Iris pigment epithelial cell (primary cell): ENCODE measurements at places on chromosomes 6 and 20.

GRCh38 chr6:125766641-125767040, 17.2 kb downstream of the HEY2 start:
- no peak for DNase-seq

GRCh38 chr20:63979557-63980316, at the start of gene SAMD10:
SAMD10 (minus strand) TSS chr20:63979642; CDS start chr20:63979467, 175 bp downstream.
- DNase-seq: peak; percentile 36

GRCh38 chr20:48531505-48531904, 296.3 kb downstream of the PREX1 start:
- DNase-seq: no peak

DNA sequence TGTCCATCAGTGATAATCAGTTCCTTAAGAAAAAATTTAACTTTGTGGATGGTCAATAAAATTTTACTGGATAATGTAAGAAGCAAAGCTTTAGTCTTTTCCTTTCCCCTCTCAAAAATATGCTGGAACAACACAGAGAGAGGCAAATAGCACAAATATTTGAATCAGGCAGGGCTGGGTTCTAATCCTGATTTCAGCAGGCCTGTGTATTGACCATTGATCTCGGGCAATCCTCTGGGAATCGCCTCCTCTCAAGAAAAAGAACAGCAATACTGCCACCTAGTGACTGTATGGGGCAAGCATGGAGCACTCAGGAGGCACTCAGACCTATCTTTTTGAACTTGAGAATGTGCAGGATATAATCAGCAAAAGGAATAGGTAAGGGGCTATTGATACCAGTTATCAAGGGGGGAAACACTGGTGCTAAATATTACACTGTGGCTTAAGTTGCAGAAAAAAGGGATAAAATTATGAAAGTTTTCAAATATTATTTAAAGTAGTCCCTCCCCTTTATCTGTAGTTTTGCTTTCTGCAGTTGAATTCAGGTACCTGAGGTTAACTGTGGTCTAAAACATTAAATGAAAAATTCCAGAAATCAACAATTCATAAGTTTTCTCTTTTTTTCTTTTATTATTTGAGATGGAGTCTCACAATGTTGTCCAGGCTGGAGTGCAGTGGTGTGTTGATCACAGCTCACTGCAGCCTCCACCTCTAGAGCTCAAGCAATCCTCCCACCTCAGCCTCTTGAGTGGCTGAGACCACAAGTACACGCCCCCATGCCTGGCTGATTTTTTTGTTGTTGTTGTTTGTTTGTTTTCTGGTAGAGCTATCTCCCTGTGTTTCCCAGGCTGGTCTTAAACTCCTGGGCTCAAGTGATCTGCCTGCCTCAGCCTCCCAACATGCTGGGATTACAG, 91.8 kb upstream of the NHSL1 start:
- DNase-seq: peak; percentile 67

GRCh38 chr6:67535946-67536345, 1099.1 kb upstream of the ADGRB3 start:
- no peak for DNase-seq

GRCh38 chr6:74611220-74611619, 594.6 kb downstream of the COL12A1 start:
- DNase-seq: peak; percentile 31

GRCh38 chr20:3787324-3788014, 929 bp upstream of the CENPB start:
- DNase-seq: no peak

DNA sequence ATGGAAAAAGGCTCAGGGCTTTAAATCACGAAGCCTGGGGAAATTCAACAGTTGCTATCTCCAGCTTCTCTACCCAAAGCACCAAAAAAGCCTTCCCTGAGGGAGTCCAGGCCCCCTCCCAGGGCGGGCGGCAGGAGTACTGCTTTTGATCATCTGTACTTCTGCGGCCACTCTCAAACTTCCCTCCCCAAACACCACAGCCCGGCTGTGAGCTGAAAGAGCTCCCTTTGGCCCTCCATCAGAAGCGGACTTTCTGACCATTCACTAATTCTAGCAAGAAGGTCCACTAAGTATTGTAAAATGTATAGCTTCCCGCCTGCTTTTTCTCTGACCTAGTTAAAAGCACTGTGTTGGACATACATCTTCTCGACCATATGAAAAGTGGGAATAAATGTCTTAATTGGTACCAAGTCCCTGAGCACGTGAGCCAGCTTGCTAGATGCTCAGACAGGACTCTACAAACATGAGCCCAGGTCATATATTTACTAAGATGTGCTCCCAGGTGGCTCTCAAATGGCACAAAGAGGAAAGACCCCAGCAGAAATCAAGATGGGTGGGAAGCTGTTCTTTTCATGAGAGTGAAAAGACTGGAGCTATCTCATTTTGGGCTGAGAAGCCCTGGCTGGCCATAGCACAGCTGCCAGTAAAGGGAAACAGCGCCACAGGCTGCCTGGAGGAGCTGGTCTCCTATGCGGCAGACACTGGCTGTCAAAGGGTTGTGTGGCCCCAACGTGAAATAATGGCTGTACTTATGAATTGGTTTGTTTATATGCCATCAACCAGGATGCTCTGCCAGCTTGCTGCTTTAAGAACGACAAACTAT, 58.6 kb downstream of the GFOD1 start:
- DNase-seq: no peak

- DNase-seq: peak; percentile 12
These were observed 227.2 kb downstream of the EPM2A start for GRCh38 chr6:145508107-145508506.
